ENCODE measurements at places on chromosomes 12 and 14.

GRCh38 chr14:43687921-43688320 is 819.2 kb downstream of the FSCB start:
- DNase-seq, result no peak

GRCh38 chr12:72869024-72869423 is 596.9 kb downstream of the TRHDE start:
- no peak for DNase-seq

DNA sequence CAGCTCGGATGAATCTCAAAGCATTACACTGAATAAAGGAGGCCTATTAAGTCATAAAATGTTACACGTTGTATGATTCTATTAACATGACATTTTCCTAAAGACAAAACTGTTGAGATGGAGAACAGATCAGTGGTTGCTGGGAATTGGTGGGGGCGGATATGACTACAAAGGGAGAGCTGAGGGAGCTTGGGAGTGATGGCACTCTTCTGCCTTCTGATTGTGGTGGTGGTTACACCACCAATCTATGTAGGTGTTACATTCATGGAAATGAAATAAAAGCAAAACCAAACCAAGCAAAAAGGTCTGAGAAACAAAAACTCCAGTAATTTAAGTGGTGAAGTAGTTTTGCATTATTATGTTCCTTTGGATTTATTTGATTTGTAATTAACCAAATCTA is 16.4 kb upstream of the EVL start:
- DNase-seq, result no peak

- no peak for DNase-seq
Observed at GRCh38 chr12:128652136-128652751, 171.5 kb downstream of the SLC15A4 start.

GRCh38 chr14:49745191-49745590 is 22.8 kb upstream of the KLHDC2 start:
- no peak for DNase-seq

DNA sequence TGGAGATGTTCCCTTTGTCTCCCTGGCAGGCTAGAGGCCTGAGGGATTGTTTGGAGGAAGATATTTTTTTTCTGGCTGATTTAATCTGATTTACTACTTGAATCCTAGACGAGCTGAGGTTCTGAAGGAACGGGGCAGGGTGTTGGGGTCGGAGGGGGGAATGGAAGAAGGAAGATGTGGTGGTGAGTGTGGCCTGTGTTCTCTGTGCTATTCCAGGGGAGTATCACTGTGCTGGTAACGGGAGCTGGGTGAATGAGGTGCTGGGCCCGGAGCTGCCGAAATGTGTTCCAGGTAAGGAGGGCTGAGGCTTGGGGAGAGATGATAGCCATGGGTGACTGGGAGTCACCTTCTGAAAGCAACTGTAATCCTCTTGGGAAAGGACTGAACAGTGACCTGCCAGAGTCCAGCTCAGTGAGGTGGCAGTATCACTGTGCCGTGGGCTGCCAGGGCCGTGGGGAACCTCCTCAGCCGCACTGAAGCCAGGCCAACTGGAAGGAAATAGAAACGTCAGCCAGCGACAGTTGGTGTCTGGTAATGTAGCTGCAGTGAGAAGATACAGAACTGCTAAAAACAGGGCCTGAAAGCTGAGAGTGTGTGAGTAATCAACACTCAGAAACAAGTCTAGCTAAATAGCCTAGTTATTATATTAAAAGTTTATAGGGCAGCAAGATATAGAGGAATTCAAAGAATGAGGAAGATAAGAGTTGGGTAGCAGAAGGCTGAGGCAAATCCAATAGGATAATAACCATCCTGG is 7.9 kb downstream of the C1S start:
- DNase-seq, result no peak

DNA sequence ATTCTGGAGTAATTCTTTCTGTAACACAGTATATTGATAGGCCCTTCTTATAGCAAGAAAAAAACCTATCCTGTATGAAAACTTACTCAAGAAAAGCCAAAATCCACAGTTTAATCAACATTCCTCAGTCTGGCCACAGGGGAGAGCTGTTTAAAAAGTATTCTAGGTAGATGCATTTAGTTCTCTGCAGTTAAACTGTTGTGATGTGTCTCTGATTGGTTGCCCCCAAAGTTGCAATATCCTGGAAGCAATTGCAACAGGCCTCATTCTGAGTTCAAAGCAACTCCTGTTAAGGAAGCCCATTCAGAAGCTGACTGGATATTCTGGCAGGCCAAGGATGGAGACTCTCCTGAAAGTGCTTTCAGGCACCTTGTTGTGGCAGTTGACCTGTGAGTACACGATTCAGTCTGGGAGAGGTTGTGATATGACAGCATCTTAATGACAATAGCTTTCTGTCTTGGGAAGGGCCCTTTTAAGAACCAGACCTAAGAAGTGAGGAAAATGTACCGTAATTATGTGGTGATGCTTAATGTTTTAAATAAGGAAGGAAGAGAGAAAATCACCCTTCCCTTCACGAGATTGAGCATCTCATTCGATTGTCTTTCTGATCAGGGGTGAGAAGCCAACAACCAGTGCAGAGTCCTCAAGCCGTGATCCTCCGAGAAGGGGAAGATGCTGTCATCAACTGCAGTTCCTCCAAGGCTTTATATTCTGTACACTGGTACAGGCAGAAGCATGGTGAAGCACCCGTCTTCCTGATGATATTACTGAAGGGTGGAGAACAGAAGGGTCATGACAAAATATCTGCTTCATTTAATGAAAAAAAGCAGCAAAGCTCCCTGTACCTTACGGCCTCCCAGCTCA is 420.7 kb downstream of the DAD1 start:
- DNase-seq, result no peak

DNA sequence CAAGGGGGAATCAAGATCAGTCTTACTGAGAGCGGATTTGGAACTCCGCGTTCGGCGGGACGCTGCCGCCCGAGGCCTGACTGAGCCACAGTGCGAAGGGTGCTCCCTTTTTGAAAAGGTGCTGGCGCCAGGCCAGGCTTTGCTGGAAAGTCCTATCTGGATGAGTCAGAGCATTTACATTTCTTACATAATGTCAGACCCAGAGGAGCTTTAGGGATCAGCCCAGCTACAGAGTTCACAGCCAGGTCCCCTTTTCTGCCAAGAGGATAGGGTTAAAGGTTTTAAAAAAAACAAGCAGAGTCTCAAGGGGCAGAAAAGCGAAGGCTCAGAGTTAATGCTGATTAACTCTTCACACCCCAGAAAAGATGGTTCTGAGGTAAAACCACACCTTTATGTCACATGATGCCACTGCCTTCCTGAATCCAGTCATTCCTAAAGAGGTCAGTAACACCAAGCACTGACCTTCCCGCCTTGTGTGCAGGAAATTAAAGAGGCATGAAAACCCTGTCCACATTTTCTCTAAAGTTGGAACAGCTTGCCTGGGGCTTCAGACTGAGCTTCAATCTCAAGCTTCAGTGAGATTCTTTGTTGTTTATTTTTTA is 11.7 kb upstream of the FBXL14 start:
- DNase-seq, result peak; percentile 79

- no peak for DNase-seq
Observed at GRCh38 chr14:20164462-20164861, 25.8 kb downstream of the OR4N5 start.

- no peak for DNase-seq
Observed at GRCh38 chr12:118537481-118537917, 161.1 kb downstream of the SUDS3 start.

- DNase-seq, result no peak
Observed at GRCh38 chr12:87047691-87048090, 791.5 kb upstream of the MGAT4C start.

DNA sequence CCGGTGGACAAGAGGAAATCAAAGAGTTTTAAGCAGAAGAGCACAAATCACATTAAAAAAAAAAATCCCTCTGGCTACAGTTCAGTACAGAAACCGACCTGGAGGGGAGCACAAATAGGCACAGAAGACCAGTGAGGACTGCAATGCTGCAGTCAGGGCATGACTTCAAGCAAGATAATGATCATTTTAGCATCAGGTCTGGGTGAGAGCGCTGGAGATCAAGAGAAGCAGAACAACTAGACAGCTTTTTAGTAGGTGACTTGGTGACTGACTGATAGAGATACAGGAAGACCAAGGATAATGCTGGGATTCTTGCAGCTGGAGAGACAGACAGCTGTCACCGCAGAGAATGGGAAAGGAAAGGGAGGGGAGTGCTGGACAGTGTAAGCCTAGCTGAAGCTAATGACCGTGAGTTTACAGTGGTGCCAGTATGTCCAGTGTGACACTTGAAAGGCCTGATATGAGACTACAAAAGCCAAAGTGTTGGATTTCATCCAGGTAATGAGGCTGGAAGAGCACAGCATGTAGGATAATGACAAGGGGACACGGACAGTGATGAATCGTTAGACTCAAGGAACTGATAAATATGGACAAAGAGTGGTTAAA is 5.6 kb downstream of the NFYB start:
- peak; percentile 60 for DNase-seq

- DNase-seq, result no peak
Observed at GRCh38 chr12:15633201-15633600, 156.0 kb downstream of the EPS8 start.

GRCh38 chr14:91780452-91780851 is 48.6 kb upstream of the CATSPERB start:
- DNase-seq, result no peak

DNA sequence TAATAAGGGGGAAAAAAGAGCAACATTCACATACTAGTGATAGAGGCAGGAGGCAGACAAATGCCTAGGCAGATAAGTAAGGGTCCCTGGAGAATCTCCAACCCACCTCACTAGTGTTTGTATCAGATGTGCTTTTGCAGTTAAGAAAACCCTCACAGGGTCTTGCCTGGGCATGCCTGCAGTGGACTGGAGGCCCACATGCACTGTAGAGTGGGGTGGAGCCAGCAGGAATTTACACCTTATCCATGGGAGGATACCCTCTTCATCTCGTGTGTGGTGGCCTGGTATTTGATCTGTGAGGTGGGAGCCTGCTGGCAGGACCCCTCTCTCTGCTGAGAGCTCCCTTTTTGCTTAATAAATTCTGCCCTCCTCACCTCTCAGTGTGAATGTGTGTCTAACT is 238.0 kb upstream of the SLC16A7 start:
- DNase-seq, result no peak

GRCh38 chr14:95564060-95564459 is 29.2 kb downstream of the GLRX5 start:
- no peak for DNase-seq

- DNase-seq, result no peak
Observed at GRCh38 chr14:68786491-68787091, 6.3 kb downstream of the ZFP36L1 start.

- DNase-seq, result no peak
Observed at GRCh38 chr12:131610181-131610580, 100.7 kb upstream of the SFSWAP start.

DNA sequence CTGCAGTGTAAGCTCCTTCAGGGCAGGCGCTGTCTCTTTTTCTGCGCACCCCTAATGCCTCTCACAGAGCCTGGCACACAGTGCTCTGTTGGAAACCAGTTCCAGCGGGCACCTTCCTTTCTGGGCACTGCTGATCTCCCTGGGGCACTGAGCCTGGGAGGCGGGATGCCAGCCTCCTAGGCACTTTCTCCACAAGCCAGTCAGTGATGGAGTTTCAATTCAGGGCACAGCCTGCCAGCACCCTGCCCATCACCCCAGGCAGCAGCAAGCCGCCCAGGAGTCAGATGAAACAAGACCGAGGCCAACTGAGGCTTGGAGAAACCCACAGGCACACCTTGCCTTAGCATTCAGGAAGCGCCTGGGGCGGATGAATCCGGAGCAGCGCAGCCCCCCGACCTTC is 5.7 kb upstream of the CTDSP2 start:
- no peak for DNase-seq

DNA sequence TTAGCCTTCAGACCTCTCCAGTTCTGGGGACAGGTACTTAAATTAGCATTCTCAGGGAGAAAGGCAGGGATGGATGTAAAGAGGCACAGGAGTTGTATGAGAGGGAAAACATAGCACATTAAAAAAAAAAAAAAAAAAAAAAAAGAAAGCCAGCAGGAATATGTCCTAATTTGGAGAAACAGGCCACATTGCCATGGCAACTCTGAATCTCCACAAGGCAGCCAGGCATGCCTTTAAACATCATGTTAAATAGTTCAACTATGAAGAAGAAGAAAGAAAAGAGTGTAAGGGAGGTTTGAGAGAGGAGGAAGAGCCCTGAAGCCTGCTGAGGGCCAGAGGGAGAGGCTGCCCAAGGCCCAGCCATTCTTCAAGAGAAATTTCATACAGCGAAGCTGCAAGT is 145.8 kb downstream of the GRIN2B start:
- no peak for DNase-seq

DNA sequence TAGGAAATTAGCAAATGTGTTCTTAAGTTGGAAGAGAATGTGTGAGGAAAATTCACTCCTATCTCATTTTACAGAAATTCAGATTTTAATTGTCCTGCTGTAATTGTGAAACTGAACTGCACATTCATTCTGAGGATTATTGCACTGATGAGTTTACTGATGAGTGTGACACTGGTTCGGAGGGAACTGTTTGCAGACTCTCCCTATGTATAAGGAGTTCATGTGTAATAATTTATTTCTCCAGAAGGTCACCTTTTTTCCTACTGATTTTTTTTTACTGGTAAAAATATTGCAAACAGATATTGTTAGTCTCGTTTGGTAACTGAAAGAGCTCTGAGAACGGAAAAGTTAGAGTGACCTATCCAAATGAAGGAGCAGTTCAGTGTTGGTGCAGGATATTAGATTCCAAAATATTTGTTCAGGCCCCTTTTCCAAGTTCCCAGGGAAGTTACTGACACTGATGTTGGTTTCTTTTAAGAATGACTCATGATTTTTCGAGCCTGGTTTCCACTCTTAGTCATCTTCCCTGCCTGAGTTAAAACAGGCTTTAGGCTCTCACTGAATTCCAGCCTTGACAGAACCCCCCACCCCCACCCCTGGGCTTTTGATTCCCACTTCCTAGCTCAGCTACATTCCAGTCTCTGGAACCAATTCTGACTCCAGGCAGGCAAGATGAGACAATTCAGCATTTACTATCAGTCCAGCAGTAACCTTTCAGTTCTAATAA is 18.4 kb downstream of the ANO6 start:
- peak; percentile 44 for DNase-seq

GRCh38 chr12:13198241-13198640 is 1.7 kb downstream of the EMP1 start:
- DNase-seq, result no peak

GRCh38 chr14:53902307-53902706 is 54.3 kb downstream of the BMP4 start:
- DNase-seq, result no peak

DNA sequence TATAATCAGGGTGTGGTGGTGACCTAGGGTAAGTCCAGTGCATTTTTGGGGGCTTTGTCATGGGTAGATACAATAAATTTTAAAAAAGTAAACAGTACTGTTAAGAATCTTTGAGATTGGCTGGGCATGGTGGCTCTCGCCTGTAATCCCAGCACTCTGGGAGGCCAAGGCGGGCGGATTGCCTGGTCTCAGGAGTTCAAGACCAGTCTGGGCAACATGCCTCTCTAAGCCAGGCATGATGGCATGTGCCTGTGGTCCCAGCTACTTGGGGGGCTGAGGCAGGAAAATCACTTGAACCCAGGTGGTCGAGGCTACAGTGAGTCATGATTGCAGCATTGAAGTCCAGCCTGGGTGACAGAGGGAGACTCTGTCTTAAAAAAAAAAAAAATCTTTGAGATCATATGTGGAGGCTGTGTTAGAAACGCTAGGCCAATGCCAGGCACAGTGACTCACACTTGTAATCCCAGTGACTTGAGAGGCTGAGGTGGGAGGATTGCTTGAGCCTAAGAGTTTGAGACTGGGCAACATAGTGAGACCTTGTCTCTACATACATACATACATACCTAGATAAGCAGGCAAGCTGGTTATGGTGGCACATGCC is 67.7 kb downstream of the PRKCH start:
- no peak for DNase-seq
